ENCODE measurements at places on chromosomes 5 and 9.

- no peak for DNase-seq
Measured at GRCh38 chr5:169970911-169971765, 9.2 kb downstream of the INSYN2B start.

- DNase-seq = no peak
Measured at GRCh38 chr5:1520791-1521453, 2.8 kb downstream of the LPCAT1 start.

GRCh38 chr9:106020186-106020585, 325.8 kb downstream of the TMEM38B start:
- DNase-seq = no peak

DNA sequence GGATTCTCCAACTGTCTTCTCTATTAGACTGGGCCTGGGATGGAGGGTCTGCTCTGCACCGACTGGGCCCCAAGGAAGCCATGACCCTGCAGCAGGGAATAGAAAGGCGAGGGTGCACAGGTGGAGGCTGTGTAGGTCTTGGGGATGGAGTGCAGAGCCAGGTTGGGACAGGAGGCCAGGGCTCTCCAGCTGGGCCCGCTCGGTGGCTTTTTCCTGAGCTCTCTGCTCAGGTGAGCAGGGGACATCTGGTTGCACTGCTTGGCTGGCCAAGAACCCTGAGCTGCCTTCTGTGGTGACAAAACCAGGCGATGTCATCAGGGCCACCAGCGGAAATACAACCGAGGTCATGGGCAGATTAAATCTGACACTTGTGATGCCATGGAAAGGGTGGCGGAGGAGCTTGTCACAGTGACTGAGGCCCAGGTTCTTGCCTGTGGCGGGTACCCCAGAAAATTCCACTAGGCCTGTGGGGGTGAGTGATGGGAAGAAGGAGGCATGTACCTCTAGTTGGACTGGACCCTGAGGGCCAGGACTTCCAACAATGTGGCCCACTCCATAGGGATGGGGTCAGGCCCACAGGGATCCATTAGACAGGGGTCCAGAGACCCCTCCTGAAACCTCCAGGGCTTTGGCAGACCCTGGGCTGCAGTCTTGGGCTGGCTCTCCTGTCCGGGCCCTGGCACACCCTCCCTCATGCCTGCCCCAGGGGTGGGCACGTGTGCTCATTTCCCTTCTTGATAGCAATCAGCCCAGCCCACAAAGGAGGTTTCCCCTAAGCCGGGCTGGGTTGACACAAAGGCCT, 4.4 kb upstream of the IL3 start:
- peak; percentile 19 for DNase-seq

DNA sequence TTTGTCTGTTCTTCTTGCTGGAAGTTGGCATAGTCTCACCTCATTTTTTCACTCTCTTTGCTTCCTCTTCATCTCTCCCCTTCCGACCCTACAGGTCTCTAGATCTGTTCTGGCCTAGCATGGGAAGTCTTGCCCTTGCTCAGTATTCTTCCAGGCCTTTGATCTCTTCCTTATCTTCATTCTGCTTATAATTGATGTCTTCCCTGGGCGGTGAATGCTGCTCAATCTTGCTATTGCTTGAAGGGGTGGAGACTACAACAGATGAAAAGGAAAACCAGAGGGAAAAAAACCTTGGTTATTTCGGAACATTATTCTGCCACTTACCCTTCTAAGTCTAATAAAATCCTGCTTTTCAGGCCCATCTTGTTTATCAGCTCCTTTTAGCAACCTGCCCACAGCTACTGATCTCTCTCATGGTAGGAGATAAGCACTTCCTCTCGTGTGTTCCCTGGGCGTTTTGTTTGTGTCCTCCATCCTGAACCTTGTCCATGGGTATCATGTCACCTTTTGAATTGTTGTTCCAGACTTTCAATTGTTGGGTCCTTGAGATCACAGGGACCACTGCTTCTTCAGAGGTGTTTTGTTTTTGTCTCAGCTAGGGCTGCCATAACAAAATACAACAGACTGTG, 375.6 kb downstream of the ADGRV1 start:
- DNase-seq = no peak

- DNase-seq = peak; percentile 24
Measured at GRCh38 chr5:61332358-61332749, 296 bp downstream of the ZSWIM6 start.

DNA sequence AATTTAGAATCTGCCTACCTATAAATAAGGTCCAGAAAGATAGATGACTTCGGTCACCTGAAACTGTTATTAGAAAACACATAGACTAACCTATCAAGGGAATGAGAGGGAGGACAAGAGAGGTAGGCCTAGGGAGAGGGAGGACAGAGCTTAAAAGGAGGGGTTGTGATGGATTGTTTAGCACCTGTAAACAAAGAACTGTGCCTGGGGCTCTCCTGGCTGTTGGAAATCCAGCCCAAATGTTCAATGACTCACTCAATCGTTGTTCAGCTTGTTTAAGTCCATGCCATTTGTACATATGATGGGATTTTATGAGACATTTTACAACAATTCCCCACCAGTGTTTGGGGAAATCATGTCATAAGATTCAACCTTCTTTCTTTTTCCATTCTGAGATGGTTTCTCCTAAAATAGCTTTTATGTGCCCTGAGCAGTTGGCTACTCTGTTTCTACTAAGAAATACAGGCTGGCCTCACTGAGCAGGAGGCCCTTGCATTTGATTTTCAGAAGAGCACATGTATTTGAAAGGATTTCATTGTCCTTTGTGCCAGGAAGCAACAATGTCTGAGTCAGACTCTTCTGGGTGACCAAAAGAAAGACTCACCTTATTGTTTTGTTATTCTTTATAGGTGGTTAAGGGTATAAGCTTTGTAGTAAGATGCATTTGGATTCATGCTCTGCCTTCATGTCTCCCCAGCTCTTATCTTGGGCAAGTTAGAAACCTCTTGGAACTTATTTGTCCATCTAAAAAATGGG, 48.2 kb upstream of the GPR151 start:
- DNase-seq = no peak

- DNase-seq = no peak
Measured at GRCh38 chr9:112711050-112711689, 6.7 kb downstream of the INIP start.

DNA sequence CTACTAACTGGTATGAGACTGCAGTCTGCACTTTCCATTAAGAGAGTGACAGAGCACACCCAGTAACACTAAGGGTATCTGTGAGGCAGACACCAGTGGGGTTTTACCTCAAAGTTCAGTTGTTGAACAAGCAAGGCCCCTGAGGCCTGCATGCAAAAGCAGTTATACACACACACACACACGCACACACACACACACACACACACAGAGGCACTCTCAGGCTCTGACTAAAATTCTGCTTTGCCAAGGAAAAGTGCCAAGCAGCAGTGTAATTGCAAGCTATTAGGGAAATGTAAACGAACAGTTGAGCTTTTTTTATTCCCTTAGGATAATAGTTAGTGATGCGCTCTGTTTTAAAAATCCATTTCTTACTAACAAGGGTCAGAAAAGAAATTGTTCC, 377.1 kb downstream of the SPOCK1 start:
- DNase-seq = no peak

- DNase-seq = peak; percentile 21
Measured at GRCh38 chr9:135887585-135888050, 19.7 kb downstream of the CAMSAP1 start.

DNA sequence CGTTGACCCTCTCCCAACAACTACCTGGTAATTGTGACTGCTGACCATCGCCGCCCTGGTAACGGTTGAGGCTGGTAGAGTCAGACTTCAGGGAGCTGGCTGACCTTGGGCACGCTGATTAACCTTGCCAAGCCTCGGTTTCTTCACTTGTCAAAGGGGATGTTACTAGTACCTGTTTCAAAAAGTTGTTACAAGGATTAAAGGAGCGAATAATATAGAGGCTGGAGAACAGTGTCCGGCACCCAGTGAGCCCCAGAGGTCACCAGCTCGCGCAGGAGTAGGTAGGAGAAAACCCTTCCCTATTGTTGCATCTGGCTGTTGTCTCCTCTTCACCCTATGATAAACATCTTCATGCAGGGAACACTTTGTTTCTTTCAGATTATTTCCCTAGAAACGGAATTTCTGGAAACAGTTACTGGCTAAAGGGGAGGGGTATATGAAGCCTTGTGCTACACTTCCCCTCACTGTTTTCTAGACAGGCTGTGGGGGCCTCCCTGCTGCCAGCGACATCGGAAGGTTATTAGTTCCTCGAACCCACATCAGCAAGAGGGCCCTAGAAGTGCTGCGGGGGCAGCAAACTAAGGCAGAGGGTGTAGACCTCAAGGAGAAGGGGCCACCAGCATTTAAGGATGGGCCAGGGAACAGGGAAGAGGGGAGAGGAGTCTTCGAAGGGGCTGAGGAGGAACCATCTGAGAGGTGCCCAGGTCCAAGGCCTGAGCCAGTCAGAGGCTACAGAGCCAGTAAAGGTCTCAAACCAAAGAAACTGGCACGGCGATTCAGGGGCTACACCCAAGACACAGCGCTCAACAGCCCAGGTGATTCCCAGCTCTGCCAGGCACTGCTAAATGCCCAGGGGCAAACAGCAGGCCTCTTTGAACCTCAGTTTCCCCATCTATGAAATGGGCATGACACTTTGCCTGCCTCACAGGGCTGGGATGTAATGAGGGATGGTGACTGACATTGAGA, 37.6 kb downstream of the HRH2 start:
- DNase-seq = no peak

GRCh38 chr9:134073500-134073899, 5.7 kb upstream of the BRD3 start:
- no peak for DNase-seq

DNA sequence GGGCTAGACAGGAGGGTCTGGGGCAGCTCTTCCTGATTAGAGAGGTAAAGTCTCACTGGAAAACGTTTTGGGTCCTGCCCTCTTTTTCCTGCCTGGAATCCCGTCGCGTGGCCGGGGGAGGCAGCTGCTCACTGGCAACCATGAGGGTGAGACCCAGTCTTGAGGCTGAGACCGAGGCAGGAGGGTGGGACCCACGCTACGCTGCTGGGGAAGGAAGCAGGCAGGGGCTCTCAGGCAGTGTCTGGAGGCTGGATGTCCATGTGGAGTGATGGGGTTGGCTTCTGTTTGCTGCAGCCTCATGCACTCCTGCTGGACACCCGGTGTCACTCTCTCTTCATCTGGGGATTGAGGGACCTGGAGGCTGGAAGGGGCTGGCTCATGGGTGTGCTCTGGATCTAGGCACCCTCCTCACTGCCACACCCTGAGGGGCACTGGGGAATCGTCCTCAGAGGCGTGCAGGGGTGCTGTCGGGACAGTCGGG, 11.3 kb upstream of the SLC2A6 start:
- no peak for DNase-seq

- no peak for DNase-seq
Measured at GRCh38 chr5:68333649-68334552, 118.3 kb downstream of the PIK3R1 start.

DNA sequence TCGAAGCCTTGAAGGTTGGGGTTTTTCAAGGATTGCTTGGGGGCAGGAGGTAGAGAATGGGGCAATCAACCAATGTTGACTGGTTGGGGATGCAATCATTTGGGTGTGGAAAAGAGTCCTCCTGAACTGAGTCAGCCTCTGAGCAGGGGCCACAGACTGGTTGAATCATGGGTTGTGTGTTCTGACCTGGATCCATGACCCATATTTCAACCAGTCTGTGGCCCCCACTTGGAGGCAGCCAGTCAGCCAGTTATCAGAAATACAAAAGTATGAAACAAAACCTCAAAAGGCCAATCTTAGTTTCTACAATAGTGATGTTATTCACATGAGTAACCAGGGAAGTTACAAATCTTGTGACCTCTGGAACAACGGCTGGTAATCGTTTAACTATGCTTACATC, 81.4 kb upstream of the RANBP6 start:
- no peak for DNase-seq

- DNase-seq = no peak
Measured at GRCh38 chr5:54113060-54113459, 197.3 kb downstream of the ARL15 start.

- DNase-seq = no peak
Measured at GRCh38 chr9:135580664-135581380, 19.3 kb downstream of the PAEP start.

GRCh38 chr5:37055383-37055990, 178.9 kb downstream of the NIPBL start:
- DNase-seq = no peak

GRCh38 chr9:94692601-94693000, 33.9 kb upstream of the AOPEP start:
- DNase-seq = no peak

DNA sequence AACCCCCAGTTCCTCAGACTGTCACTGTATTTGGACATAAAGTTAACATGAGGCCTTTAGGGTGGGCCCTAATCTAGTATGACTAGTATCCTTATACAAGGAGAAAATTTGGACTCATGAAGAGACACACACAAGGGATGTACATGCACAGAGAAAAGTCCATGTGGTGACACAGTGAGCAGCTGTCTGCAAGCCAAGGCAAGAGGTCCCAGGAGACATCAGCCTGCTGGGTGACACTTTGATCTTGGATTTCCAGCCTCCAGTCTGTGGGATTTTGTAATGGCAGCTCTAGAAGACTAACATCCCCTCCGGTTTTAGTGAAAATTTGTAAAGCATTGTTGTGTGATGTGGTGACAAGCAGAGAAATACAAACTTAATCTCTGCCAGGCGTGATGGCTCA, 66.1 kb downstream of the RAI14 start:
- DNase-seq = no peak

DNA sequence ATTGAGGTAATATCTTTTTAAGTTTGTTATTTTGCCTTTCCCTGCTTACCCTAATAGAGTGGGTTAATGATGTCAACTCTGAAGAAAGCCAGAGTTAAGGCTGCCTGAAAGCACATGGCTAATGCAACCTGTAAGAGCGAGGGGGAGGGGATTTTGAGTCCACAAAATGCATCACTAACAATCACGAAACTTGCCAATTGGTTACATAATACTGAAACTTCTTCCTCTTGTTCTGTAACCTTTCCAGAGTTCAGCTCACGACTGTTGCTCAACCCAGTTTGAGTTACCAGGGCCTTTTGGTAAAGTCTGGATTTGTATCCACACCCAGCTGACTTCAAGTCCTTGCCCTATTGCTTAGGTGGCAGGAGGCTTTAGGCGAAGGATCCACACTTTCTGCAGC, 308.8 kb downstream of the EFNA5 start:
- no peak for DNase-seq

- no peak for DNase-seq
Measured at GRCh38 chr9:88342246-88342645, 46.0 kb upstream of the SPIN1 start.

- DNase-seq = no peak
Measured at GRCh38 chr9:94768766-94769165, 42.3 kb downstream of the AOPEP start.

- DNase-seq = no peak
Measured at GRCh38 chr9:110655754-110656641, 12.6 kb upstream of the MUSK start.

GRCh38 chr5:148922606-148923005, 96.2 kb downstream of the ADRB2 start:
- no peak for DNase-seq

DNA sequence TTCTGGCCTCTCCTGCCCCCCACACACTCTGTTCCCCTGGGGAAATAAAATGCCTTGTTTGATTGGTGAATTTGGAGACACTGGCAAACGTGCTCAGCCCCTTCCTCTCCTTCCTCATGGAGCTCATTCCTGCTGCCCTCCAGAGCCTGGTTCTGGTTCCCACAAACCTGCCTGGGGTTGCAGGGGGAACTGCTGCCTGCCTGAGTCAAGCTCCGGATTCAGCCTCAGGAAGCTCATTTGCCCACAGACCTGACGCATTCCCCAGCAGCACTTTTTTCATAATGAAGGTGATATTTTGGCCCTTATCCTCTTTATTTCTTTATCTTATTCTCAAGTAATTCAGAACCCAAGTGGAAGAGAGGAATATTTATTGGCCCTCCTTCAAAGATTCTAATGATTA, 140.5 kb downstream of the TTLL11 start:
- DNase-seq = no peak

- DNase-seq = no peak
Measured at GRCh38 chr5:14236757-14237156, 93.6 kb downstream of the TRIO start.

GRCh38 chr5:138542180-138542955, 668 bp downstream of the ETF1 start:
- DNase-seq = no peak
